Left lung (tissue), 14 donors: ENCODE measurements at places on chromosomes 1 and 21.

DNA sequence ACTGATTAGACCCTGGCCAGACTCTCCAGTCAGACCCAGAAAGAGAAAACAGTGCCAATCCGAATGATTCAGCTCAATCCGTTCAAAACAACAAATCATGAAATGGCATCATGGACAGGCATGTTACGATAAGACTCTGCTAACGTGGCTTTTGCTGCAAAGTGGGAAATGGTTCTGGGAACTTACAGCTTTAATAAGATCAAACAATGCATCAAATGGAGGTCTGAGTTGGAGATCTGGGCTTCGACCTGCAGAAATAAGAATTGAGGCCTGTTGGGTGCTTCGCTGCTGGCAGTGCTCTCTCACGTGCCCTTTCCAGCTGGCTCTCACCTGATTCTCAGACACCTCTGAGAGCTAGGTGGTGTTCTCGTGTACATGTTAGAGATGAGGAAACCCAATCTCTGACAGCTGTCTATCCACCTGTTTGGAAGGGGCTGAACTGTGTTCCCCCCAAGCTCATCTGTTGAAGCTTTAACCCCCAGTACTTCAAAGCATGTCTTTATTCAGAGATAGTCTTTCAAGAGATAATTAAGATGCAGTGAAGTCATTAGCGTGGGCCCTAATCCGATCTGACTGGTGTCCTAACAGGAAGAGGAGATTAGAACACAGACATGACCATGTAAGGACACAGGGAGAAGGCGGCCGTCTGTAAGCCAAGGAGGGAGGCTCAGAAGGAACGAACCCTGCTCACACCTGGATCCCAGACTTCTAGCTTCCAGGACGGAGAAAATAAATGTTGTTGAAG is 45.5 kb upstream of the ETS2 start:
- DNase-seq = no peak

DNA sequence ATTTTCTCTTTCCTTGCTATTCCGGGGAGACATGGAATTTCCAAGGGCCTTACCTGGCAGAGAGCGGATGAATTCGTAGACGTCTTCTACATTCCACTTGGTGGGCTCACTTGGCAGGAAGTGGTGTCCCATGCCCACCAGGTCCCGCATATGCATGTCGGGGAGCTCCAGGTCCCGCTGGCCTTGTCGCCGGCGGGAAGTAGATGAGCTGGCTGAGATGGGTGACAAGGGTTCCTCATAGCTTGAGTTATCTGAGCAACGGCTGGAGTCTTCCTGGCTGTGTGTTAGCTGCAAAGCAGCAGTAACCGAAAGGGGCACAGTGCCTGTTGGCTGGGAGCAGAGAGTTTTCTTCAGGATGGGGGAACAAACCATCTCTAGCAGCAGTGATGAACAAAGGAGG is 7.9 kb upstream of the A3GALT2 start:
- DNase-seq = no peak

- DNase-seq = no peak
These were observed 28.1 kb upstream of the GPR137B start for GRCh38 chr1:236114076-236114747.

DNA sequence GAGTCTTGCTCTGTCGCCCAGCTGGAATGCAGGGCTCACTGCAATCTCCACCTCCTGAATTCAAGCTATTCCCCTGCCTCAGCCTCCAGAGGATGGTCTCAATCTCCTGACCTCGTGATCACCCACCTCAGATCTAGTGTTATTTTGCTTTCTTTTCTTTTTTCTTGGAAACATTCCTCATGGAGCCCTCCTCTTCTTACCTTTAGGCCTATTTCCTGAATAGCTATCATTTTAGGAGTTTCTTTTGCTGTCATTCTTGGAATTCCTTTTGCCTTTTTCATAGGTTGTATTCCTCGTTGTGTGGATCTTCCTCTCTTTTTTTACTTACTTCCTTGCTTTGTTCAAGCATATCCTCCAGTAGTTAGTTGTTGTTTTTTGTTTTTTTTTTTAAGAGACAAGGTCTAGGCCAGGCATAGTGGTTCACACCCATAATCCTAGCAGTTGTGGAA is 173.8 kb downstream of the RASAL2 start:
- DNase-seq = no peak

DNA sequence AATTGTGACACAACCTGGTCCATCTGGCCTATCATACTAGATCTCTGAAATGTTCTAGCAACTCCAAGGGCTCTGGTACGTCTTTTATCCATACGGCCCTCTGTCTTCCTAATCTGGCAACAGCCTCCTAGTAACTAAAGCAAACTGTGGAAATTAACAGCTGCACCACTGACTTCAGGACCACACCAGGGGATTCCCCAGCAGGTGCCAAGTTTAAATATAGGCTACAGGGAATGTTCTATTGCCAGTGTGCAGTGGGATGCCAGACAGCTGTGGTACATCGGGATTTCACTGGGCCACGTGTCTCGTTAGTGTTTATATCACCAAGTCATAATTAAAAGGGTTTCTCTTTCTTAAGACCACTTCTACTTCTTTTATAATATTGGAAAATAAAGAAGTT is 94.3 kb downstream of the RGS2 start:
- no peak for DNase-seq

DNA sequence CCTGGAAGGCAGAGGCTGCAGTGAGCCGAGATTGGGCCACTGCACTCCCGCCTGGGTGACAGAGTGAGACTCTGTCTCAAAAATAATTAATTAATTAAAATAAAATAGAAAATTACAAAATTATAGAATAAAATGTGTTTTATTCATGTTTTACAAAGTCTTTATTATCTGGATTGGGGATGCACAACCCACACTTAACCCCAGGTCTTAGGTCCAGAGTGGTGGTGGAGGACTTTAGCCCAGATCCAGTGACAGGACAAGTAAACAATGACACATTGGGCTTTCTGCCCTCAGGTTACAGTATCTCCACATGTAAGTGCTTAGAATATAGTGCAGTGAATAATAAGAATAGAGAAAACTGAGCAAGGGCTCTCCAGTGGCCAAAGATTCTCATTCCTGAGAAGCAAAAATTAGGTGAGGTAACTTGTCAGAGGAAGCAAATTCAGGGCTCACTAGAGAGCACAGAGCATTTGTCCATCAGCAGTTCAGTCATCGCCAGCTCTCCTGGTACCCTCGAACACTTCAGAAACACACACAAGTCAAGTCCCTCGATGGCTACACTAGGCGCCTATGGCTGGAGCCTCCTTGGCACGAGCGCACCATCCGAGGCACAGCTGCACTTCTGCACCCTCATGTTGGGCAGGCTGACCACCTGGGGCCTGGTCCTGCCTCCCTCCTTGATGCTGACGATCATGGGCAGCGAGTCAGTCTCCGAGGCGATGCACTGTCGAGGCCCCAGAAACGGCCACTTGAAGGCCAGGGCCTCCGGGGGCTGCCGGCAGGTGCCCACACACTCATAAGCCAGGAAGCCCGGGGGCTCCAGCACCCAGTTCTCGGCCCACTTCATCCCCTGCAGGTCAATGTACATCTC is 2.6 kb downstream of the LEFTY1 start:
- DNase-seq = no peak

- DNase-seq = no peak
These were observed 1488.4 kb downstream of the MRPL39 start for GRCh38 chr21:24118738-24119459.

DNA sequence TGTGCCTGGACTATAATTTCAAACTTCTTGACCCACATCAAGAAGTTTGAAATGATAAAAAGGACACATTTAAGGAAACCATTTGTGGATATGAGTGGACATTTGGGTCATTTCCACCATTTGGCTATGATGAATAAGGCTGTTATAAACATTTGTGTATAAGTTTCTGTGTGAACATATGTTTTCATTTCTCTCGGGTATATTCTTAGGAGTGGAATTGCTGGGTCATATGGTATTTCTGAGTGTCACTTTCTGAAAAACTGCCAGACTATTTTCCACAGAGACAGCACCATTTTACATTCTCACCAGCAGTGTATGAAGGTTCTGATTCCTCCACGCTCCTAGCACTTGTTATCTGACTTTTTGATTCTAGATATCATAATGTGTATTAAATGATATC is 50.8 kb downstream of the GPR137B start:
- no peak for DNase-seq

- no peak for DNase-seq
These were observed 458.2 kb downstream of the ADGRL2 start for GRCh38 chr1:82258887-82259286.

GRCh38 chr1:119729044-119729443 is 17.3 kb downstream of the PHGDH start:
- DNase-seq = no peak

- no peak for DNase-seq
These were observed 1.4 kb downstream of the DUSP10 start for GRCh38 chr1:221740369-221740992.

DNA sequence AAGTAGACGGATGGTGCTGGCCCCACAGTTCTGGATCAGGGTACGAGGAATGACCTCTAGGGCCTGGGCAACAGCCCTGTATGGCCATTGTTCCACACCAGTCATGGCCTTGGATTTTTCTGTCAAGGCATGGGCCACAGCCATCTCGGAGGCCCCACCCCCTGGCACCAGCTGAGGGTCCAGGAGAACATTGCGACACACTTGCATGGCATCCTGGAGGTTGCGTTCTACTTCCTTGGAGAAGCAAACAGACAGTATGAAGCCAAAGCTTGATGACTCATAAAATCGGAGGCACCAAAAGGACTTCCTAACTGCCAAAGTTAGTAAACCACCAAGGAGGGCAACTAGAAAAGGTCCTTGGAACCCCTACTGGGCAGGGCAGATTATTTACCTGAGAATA is 11.9 kb upstream of the VHLL start:
- no peak for DNase-seq

GRCh38 chr21:45104560-45104959 is 30.2 kb downstream of the ADARB1 start:
- DNase-seq = no peak

GRCh38 chr1:221725735-221726672 is 15.9 kb downstream of the DUSP10 start:
- DNase-seq = no peak

- DNase-seq = peak; percentile 7
These were observed 329.5 kb upstream of the DUSP10 start for GRCh38 chr1:222071387-222071786.

GRCh38 chr1:50735443-50735842 is 224.6 kb downstream of the FAF1 start:
- no peak for DNase-seq

- no peak for DNase-seq
These were observed 4.8 kb upstream of the TDRD10 start for GRCh38 chr1:154497026-154497806.

DNA sequence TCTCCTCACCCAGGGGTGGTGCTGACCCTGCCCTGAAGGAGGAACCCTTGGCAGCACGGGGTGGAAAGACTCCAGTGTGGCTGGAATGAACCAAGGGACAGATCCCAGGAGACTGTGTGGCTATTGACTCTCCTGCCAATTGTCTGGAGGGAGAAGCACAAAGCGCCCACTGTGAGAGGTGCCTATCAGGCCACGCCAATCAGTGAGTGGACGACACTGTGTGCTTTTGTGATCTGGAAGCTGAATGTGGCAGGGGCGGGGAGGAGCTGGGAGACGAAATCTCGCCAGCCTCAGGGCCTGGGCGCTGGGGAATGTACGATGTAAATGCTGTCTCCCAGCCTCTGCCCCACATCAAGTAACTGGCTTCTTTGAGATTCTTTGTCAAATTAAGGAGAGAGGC is 167.1 kb downstream of the ZBTB18 start:
- DNase-seq = no peak

DNA sequence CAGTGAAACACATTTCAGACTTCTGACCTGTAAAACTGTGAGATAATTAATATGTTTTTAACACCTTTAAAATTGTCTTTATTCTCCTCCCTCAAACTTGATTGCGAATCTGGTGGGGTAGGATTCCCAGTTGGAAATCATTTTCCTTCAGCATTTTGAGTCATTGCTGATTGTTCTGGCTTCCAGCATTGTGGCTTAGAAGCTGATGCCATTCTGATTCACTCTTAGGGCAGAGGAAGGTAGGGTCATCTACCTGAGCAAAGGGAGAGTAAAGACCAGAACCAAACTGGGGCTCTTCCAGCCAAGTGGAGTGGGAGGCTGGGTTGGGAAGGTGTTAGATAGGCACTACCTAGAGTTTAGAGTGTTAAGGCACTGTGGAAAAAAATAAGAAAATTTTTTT is 61.2 kb downstream of the MPZL1 start:
- DNase-seq = no peak

- no peak for DNase-seq
These were observed 88.3 kb downstream of the COL24A1 start for GRCh38 chr1:86068271-86068721.

DNA sequence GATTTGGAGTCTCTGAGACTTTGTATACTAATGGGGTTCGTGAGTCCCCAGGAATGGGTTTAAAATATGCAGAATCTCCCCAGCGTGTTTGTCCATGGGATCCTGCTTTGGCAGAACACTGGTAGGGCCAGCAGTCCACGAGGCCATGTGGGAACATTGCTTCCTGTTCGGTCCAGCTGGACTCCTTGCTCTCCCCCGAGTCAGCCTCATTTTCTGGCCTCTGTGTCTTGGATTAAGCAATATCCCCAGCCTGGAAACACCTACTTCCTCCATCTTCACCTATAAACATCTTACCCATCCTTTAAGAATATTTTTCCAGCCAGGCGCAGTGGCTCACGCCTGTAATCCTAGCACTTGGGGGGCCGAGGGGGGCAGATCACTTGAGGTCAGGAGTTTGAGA is 142.4 kb downstream of the NAV1 start:
- DNase-seq = no peak

DNA sequence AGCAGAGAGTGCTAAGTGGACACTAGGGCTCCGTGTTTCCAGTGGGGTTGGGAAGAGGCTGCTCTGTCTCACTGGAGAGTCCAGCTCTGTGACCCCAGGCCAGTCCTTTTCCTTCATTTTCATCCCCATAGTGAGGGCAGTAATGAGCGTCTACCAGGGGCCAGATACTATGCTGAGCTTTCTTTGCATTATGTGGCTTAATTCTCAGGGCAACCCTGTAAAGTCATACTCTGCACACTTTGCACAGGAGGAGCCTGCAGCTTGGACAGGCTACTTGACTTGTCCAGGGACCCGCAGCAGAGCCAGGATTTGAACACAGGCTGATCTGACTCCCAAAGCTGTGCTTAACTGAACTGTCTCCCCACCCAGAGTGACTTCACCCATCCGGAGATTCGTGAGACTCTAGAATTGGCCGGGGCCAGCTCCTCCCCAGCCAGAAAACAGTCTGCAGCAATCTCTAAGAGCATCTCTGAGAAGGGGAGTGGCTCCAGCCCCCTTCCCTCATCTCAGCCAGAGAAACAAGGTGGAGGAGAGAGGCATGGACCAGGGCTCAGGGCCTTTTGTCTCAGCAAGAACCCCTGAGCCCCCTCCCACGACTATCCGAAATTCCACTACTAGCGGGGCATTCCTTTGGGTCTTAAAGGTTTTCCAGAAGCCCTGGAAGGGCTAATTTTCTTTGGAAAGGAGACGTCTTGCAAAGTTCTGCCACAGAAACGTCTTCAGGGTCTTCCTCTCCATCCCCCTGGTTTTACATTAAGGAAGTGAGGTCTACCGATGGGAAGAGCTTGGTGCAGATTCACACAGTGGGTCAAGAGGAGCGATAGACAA is 866 bp upstream of the FNDC5 start:
- DNase-seq = no peak

GRCh38 chr1:236361909-236362590 is 32.0 kb upstream of the EDARADD start:
- DNase-seq = no peak

GRCh38 chr1:167526667-167527383 is 8.5 kb upstream of the CD247 start:
- no peak for DNase-seq
